ENCODE measurements at places on chromosomes 11 and 22.

DNA sequence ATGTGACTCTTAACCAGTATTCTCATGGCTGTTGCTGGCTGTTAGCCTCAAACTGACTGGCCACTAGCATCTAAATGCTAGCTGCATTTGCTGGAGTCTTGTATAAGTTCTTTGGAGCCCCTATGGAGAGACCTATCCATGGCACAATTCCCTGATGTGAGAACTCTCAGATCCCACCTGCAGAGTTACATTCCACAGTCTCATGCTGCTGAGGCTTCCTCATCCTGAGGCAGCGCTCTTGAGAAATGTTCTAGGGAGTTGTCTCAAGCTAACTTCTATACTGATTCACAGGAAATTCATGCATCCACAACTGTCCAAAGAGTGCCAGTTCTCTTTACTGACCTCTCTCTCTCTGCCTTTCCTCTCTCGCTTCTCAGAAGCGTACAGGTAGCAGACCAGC, 218.0 kb upstream of the PITPNB start:
- no peak for DNase-seq

DNA sequence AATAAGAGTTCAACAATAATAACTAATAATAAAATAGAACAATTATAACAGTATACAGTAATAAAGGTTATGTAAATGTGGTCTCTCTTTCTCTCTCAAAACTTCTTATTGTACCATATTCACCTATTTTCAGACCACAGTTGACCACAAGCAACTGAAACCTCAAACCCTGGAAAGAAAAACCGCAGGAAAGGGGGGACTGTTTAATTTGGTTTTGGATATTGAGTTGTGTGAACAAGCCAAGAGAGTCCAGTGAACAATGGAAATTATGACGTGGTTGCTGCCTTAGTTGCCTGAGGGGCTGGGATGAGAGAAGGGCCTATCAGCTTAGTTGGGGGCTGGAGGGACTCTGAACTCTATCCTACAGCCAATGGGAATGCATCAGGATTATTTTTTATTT, 178.7 kb upstream of the POU2AF2 start:
- DNase-seq, result no peak

- no peak for DNase-seq
These were observed 1348.2 kb upstream of the RAG2 start for GRCh38 chr11:37946155-37946766.

- peak; percentile 91 for DNase-seq
These were observed 2.8 kb downstream of the RIC8A start for GRCh38 chr11:210122-210802.

GRCh38 chr11:8168485-8169257, at the start of gene RIC3:
Gene RIC3, minus strand, starts transcription at chr11:8169025. Its CDS starts 36 bp downstream, at chr11:8168989.
- DNase-seq, result no peak

- DNase-seq, result no peak
These were observed 6.1 kb downstream of the TMEM86A start for GRCh38 chr11:18704698-18705097.

DNA sequence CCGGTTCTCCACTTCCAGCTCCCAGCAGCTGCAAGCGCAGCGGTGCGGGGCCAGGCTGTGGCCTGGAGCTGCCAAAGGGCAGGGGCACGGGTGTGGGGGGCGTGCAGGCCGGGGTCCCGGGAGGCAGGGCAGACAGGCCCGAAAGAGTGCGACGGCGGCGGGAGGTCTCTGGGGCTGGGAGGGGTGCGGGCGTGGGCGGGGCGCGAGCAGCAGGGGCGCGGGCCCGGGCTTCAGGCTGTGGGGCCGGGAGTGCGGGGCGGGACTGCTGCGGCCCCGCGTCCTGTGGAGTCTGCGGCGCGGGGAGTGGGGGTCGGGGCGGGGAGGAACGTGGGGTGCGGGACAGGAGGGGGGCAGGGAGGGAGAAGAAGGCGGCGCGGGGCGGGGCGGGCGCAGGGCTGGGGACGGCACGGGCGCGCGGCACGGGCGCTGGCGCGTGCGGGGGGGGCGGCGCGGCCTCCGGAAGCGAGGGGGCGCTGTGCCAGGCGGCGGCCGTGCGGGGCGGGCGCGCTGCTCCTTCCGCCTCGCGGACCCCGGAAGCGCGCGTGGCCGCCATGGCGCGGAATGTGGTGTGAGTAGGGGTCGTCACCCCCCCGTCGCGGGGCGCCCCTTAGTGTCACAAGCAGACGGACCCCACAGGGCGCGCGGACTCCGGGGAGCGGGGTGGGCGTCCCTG, at the start of gene MRPL23:
Gene MRPL23, plus strand, starts transcription at position 521 of the 673 bp plus-strand sequence. Its CDS starts 31 bp downstream, at position 552.
- no peak for DNase-seq

- DNase-seq, result no peak
These were observed 127.8 kb downstream of the TEAD1 start for GRCh38 chr11:12801976-12802375.

DNA sequence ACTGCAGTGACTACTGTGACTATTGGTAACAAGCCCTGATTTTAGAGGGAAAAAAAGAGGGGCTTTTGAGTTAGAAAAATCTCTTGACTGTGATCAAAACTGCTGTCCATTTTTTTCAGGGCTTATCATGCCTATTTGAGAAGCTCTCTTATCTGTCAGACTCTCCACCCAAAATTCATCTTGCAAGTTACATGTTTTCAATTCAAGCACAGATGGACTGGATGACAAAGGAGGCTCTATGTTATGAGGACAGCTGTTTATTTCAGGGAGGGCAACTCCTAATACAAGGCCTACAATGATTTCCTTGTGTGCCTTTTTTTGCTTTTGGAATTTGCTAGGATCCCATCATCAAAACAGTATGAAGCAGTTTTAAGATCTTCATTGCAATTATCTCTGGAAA, 35.2 kb upstream of the USP47 start:
- DNase-seq, result no peak

DNA sequence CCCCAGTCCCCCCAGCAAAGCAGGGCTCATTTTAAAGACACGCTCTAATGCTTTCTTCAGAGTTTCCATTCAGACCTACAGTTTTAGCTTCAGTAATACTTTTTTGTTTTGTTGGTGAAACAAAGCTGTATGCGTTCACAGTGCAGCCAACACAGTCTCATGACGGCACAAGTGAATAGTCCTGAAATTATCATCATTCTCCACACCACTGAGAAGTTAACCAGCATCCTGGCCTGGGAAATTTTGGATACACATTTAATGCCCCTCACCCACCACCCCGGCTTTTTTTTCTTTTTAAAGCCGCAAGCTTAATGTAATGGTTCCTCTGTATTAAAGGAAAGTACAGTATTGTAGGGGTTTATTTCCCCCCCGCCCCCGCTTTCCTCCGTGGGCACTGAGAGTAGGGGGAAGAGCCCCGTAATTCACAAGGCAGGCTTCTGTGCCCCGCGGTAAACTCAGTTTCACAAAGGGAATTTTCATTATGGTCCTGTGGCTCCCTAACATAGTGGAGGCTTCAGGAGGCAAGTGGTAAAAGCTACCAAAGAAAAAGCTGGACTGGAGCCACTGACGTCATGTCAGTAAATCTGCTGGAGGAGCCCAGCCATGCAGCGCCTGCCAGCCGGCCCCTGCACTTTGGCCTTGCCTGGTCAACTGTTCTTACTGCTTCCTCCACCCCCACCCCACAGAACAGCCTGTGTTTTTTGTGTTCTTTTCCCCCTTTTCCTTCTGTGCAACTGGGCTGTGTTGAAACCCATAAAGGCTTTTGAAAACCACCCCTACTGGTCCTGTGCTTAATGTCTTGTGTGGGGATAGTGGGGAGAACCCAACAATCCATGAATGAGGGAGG, 18.2 kb downstream of the TEAD1 start:
- DNase-seq, result no peak

DNA sequence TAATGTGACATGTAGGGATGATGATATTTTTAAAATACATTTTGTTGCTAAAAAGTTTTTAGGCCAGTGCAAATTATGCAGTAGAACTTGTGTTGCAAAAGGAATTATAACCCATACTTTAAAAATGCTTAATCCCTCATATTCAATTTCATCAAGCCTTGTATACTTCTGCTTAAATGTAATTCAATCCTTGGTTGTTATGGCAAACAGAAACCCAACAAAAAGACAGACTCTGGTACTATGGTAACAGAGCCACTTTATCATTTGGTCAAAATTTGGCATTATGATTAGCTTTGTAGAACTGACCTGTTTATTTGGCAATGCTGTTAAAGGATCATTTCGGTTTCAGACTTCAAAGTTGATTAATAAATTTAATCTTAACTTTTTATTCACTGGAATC, 284.8 kb downstream of the TMEM135 start:
- DNase-seq, result no peak

DNA sequence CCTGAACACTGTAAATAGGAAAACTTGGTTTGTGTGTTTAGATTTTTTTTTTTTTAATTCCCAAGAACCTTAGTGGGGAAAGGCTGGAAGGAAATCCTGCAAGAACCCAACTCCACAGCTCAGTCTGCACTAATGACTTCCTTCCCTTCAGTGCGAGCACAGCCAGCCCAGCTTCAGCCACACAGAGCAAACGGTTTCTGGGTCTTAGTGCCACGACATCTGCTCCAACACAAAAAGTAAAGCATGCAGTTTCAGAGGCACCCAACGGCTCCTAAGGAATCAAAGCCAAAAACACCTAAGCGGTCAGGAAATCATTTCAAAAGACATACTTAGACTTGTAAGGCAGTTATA, 236.1 kb downstream of the TTC28 start:
- DNase-seq, result peak; percentile 55

DNA sequence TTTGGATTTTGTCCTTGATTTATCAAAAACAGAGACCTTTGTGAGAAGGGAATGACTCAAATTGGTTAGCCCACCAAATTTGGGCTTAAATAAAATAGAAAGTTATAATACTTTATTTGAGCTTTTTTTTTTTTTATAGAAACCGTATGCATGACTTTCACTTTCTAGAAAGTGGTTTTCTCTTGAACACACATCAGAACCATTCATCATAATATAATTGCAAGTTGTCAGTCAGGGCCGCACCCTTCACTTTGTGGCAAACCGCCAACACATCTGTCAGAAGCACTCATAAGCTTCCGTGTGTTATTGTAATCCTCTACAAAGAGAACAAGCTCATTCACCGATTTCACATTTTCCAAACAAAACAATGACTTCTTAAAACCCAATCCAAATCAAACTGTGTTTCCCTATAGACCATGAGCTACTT, 76.1 kb downstream of the SOX6 start:
- DNase-seq, result no peak

DNA sequence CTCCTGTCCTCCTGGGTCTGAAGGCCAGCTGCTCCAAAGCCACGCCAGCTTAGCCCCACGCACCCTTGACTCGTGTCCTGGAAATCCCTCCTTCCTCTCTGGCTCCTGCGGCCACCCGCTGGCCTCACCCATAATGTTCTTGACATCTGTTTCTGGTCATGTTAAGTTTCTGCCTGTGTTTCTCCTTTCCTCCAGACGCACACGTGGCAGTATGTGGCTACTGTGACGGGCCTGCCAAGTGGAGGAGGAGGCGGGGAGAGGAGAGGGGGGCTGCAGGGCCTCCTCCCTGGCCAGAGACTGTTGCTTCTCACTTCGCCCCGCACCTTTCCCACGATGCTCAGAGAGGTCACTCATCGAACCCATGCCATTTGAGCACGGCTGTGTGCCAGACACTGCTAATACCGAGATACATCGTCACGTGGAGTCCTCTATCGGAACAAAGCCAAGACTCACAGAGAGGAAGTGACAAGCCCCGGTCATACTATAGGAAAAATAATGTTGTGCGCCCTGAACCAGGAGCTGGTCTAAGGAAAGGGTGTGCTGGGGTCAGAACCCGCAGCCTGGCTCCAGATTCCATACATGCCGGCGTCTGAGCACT, 11.5 kb downstream of the C1QTNF6 start:
- DNase-seq, result peak; percentile 90

DNA sequence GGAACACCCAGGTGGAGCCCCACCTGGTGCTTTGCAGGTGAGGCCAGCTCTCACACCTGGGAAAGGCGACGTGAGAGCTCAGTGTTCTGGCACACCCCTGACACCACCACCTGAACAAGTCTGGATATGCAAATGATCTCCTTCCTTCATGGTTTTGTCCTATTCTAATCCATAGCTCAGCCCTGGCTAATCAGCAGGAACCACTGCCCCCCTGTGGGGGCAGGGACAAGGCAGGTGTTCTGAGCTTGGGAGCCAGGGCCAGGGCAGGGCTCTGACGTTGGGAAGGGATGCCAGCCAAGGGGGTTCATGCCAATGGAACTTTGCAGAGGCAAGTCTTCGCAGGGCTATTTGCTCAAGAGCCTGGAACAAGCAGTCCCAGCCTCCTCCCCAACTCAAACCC, 144.2 kb downstream of the TRIM29 start:
- no peak for DNase-seq
